ENCODE measurements at places on chromosomes 1 and 21. TPM values are rescaled to one million over a fixed set of nuclear protein-coding genes. Genes with fewer than 3 reads are reported as not detected.

GRCh38 chr1:94552071-94552586, 10.6 kb upstream of the F3 start:
- no peak for DNase-seq
- no peak overlapping the region for H3K27ac ChIP-seq
- no peak overlapping the region for H3K4me3 ChIP-seq
- no peaks in the 10 kb centered on the region for H3K4me1 ChIP-seq
- no peaks in the 10 kb centered on the region for H3K27me3 ChIP-seq

- H3K36me3 ChIP-seq = no peaks in the 10 kb centered on the region
- no peak overlapping the region for H3K27ac ChIP-seq
- no peak for DNase-seq
- no peak overlapping the region for H3K4me3 ChIP-seq
- H3K4me1 ChIP-seq = no peaks in the 10 kb centered on the region
These were observed 33.2 kb downstream of the KCND3 start for GRCh38 chr1:111956155-111956771.

ZNF593OS gene
- not detected for total RNA-seq

GRCh38 chr1:41511239-41511540, 26.7 kb upstream of the EDN2 start:
- H3K4me1 ChIP-seq = peaks cover 9% of the 10 kb centered on the region
- H3K27me3 ChIP-seq = no peaks in the 10 kb centered on the region
- no peak overlapping the region for H3K4me3 ChIP-seq

GRCh38 chr1:20152599-20152930, 13.4 kb downstream of the PLA2G2F start:
- peaks cover 6% of the 10 kb centered on the region for H3K4me1 ChIP-seq
- H3K27ac ChIP-seq = no peak overlapping the region
- no peak for DNase-seq
- no peaks in the 10 kb centered on the region for H3K36me3 ChIP-seq

CBR3 gene
- not detected for total RNA-seq

GRCh38 chr1:215878843-215879242, 311.7 kb downstream of the KCTD3 start:
- DNase-seq = no peak
- no peaks in the 10 kb centered on the region for H3K36me3 ChIP-seq
- no peak overlapping the region for H3K4me3 ChIP-seq
- H3K27ac ChIP-seq = no peak overlapping the region
- no peaks in the 10 kb centered on the region for H3K4me1 ChIP-seq

GRCh38 chr1:110620686-110621085, 14.5 kb upstream of the KCNA2 start:
- no peak overlapping the region for H3K4me3 ChIP-seq
- H3K27ac ChIP-seq = no peak overlapping the region
- H3K36me3 ChIP-seq = no peaks in the 10 kb centered on the region

Measured in Karpas-422 (cell line).